ENCODE measurements at places on chromosomes 2 and 18. TPM values are rescaled to one million over a fixed set of nuclear protein-coding genes. Genes with fewer than 3 reads are reported as not detected.
A peak's percentile ranks its signal among the peaks of the same experiment; 100 is the strongest.

- DNase-seq: no peak
These were observed 139.0 kb upstream of the LINC00305 start for GRCh38 chr18:64287926-64288325.

GRCh38 chr2:224271617-224272236, 130.2 kb downstream of the FAM124B start:
- DNase-seq: no peak

DNA sequence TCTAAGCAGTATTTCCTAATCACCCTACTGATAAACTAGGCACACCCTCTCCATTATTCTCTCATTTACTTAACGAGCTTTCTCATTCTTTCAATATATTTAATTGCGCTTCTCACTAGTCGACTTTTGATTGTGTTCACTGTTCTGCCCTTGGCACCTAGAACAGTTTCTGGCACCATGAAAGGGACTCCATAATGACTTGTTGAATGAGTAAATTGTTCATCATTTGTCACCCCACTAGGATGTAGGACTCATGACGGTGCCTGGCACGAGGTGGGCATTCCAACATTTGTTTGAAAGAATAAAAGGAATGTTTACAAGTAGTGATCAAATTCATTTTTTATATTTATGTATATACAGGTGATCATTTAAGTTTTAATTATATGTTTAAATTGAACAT, 123.7 kb downstream of the DIS3L2 start:
- DNase-seq: no peak

- no peak for DNase-seq
These were observed 3.9 kb downstream of the NEB start for GRCh38 chr2:151730262-151730975.

DNA sequence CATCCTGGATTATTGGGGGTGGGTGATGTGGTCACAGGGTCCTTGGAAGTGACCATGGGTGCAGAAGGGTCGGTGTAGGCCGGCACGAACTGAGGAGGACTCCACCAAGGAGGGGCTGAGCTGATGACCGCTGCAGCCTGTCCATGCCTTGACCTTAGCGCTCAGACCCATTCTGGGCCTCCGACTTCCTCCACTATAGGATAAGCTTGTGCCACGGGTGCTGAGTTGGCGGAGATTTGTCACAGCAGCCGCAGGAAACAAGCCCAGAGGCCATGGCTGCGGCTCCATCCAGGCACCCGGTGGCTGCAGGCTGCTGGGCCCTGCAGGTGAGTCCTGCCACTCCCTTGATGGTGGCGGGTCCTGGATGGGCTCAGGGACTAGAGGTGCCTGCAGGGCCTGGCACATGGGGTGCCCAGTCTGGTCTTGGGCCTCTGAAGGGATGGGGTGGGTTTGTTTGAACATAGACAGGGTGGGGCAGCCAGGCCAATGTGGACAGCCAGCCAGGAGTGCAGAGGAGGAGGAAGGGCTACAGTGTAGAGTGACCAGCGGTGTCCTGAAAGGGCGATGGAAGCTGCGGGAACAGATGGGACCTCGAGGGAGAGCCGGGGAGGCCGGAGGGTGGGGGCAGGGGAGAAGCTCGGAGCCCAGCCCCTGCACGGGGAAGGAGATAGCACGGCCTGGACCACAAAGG, 84.8 kb downstream of the SEPTIN10 start:
- no peak for DNase-seq

DNA sequence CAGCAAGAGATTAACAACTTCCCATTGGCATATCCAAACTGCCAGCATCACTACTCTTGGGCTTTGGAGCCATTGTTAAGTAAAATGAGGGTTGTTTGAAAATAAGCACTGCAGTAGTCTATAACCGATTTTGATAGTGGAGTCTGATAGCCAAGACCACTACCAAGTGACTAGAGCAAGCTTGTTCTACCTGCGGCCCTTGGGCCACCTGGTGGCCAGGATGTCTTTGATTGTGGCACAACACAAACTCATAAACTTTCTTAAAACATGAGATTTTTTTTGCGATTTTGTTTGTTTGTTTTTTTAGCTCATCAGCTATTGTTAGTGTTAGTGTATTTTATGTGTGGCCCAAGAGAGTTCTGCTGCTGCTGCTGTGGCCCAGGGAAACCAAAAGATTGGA, 11.0 kb downstream of the UBE2E3 start:
- DNase-seq: no peak

DNA sequence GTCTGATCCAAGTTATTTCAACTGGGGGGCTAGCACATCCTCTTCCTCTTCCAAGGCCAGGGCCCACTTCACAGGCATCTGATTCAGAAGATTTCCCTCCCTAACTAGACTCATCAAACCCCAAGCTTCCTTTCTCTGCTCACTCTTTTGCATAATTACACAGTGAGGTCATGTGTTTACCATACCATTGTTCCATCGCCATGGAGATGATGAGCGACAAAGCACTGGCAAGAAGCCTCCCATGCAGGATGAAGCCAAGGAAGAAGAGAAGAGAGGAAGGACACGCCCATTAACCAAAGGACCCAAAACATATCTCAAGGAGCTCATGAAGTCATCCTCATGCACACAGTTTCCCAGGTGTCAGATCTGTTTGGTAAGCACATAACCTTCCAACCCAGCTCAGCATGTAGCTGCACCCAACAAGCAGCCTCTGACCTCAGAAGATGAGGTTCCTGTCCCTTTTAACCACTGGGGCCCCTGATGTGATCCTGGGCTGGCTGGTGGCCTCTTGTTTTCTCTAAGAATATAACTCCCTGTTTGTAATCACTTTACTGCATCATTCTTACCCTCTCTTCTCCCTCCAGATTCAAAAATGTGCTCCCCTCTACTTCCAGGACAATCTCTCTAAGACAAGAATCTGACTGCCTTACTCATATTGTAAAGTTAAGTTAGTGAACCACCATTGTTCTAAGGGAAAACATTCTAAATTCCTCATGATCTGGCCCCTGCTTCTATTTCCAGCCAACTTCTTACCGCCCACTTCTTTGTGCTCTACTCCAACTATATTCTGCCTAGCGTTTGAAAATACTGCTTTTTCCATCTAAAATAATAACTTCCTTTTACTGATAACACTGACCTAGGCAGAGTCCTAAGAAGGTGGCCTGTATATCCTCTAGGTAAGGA, 190.1 kb downstream of the TTC32 start:
- peak; percentile 99 for DNase-seq

- DNase-seq: no peak
These were observed 125.0 kb upstream of the CD226 start for GRCh38 chr18:70072678-70073077.

DNA sequence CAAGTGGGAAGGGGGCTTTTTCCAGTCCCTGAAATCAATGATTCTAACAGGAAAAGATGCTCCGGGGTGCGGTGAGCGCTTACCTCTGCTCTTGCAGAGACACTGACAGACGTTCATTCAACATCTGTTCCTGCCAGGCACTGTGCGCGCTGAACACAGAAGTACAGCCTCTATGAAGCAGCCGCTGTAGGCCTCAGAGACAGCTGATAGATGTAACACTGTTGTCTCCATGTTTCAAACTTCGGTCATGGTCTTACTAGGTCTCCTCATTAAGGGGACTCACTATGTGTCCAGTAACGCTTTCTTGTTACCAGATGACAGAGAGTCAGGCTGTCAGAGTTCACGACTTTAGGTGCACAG, 649 bp upstream of the CLIP4 start:
- no peak for DNase-seq

GRCh38 chr2:239330836-239331235, 70.0 kb downstream of the HDAC4 start:
- no peak for DNase-seq

- DNase-seq: no peak
These were observed 41.3 kb downstream of the TMEM18 start for GRCh38 chr2:635687-636621.

The SFT2D3 gene
- total RNA-seq: 5.6 TPM

The CTAGE1 gene
- total RNA-seq: not detected

The MARCHF4 gene
- not detected for total RNA-seq

The ERMN gene
- 0.10 TPM for total RNA-seq
